ENCODE measurements at places on chromosomes 2 and 18. TPM values are rescaled to one million over a fixed set of nuclear protein-coding genes. Genes with fewer than 3 reads are reported as not detected.

GRCh38 chr2:47223980-47224379 lies 68.9 kb upstream of the STPG4 start:
- no peaks in the 10 kb centered on the region for H3K4me1 ChIP-seq
- no peak for DNase-seq
- H3K27me3 ChIP-seq = no peaks in the 10 kb centered on the region
- no peaks in the 10 kb centered on the region for H3K36me3 ChIP-seq
- H3K4me3 ChIP-seq = no peak overlapping the region
- no peak overlapping the region for H3K27ac ChIP-seq

DNA sequence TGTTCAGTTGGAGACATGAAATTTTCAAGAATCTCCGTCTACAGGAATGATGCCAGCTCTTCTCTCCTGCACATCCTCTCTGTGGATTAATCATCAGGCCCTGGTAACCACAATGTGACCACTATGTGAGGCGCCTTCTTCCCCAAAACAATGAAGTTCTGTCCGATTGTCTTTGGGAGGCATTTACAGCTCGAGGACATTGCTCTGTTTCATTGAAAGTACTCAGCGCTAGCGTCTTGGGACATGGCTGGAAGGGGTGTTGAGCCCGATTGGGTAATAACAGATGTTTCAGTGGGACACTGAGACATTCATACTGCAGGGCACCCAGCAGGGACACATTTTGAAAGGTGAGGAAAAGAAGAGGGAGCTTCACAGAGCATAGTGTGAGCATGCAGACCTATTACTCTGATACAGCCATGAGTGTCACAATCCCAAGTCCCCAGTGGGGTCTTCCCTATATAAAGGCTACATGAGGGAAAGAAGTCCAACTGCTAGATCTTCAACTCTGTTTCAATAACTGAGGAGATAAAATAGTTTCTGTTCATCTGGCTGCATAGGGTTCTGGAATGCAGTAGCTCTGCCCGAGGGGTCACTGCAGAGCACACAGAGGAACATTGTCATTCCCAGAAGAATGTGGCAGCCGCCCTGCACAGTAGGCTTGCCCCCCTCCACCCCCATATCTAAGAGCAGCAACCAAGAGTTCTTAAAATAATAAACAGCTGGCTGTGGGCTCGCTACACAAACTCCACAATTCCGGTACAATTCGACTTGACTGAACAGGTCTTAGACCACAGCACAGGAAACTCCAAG lies 237.3 kb downstream of the OSR1 start:
- peaks cover 12% of the 10 kb centered on the region for H3K4me1 ChIP-seq
- no peak overlapping the region for H3K27ac ChIP-seq
- no peaks in the 10 kb centered on the region for H3K27me3 ChIP-seq
- H3K4me3 ChIP-seq = no peak overlapping the region
- DNase-seq = peak; percentile 64
- H3K36me3 ChIP-seq = no peaks in the 10 kb centered on the region

- H3K27me3 ChIP-seq = no peaks in the 10 kb centered on the region
- H3K27ac ChIP-seq = no peak overlapping the region
- no peaks in the 10 kb centered on the region for H3K4me1 ChIP-seq
- no peak for DNase-seq
- H3K36me3 ChIP-seq = no peaks in the 10 kb centered on the region
These were observed 25.8 kb upstream of the DTNB start for GRCh38 chr2:25699216-25699615.

GRCh38 chr18:66510357-66511045 lies 93.4 kb downstream of the CDH19 start:
- H3K4me1 ChIP-seq = no peaks in the 10 kb centered on the region
- no peak for DNase-seq
- no peaks in the 10 kb centered on the region for H3K36me3 ChIP-seq
- H3K4me3 ChIP-seq = no peak overlapping the region
- H3K27me3 ChIP-seq = no peaks in the 10 kb centered on the region

GRCh38 chr2:102016399-102016955 lies 24.7 kb downstream of the IL1R2 start:
- no peak overlapping the region for H3K4me3 ChIP-seq
- H3K36me3 ChIP-seq = no peaks in the 10 kb centered on the region

GRCh38 chr2:186183406-186183805 lies 302.7 kb upstream of the ZC3H15 start:
- H3K4me1 ChIP-seq = no peaks in the 10 kb centered on the region
- H3K4me3 ChIP-seq = no peak overlapping the region
- DNase-seq = no peak
- H3K27ac ChIP-seq = no peak overlapping the region
- H3K27me3 ChIP-seq = no peaks in the 10 kb centered on the region

DNA sequence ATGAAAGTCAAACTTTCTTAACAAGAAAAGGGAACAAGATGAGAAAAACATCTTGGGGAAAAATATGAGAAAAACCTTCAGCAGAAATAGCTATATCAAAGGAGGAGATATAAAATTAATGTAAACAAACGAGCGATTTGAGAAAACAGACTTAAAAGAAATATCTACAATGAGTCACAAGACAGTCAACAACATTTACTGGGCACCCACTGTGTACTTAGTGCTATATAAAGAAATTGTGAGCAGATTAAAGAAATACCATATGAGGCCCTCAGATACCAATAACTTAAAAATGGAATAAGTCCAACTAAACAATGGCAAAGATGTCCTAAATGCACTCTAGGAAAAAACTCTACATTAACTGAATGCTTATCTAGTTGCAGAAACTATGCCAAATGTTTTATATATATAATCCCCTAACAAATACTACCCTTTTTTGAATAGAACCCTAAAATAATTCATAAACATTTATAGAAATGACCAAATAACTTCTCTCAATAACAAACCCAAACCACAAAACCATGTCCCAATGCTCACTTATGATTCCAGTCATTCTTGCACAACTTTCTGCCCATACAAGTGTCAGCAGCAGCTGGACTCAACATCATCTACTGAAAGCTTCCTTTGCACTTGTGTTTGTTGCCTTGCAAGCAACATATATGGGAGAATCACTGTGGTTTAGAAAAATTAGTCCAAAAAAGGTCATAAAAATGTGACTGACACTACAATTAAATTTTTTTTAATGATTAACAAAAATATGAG lies 83.5 kb downstream of the COBLL1 start:
- H3K4me1 ChIP-seq = no peaks in the 10 kb centered on the region
- no peaks in the 10 kb centered on the region for H3K27me3 ChIP-seq
- DNase-seq = no peak
- H3K27ac ChIP-seq = peak overlapping the region; percentile 23

GRCh38 chr2:102724553-102724952 lies 37.3 kb upstream of the TMEM182 start:
- H3K27me3 ChIP-seq = no peaks in the 10 kb centered on the region
- H3K4me3 ChIP-seq = no peak overlapping the region
- H3K4me1 ChIP-seq = no peaks in the 10 kb centered on the region

DNA sequence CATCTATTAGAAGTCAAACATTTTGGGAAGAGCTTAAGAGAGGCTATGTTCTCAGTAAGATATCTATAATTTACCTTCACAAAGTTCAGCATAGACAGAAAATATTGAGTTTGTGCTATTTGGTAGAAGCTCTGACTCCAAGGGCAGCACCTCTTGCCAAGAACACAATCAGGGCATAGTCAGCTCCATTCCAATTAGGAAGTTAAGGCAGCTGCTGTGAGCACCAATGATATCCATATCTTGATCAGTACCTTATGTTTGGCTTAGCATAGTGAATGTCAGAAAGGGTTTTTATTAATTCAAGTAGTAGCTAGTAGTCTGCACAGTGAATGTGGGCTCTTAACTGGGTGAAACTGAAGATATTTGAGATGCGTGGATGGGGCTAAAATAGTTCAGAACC lies 86.4 kb upstream of the SPRED2 start:
- H3K4me1 ChIP-seq = no peaks in the 10 kb centered on the region
- no peak for DNase-seq
- H3K4me3 ChIP-seq = no peak overlapping the region
- H3K27me3 ChIP-seq = no peaks in the 10 kb centered on the region
- H3K36me3 ChIP-seq = no peaks in the 10 kb centered on the region

DNA sequence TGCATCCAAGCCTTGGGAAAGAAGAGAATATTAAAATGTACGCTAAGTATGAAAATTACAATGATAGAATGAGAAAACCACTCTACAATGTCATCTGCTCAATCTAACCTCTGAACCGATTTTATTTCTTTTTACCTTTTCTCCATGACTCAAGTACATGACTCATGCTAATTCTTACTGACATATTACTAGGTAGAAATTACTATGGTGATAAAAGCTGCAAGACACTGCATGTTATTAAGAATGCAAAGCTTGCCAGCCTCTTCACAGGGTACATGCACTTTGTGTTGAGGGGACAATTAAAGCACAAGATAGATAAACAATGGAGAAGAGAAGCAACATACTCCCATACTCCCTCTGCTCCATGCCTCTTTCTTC lies 20.7 kb downstream of the SFT2D3 start:
- H3K4me3 ChIP-seq = no peak overlapping the region
- no peaks in the 10 kb centered on the region for H3K4me1 ChIP-seq
- no peaks in the 10 kb centered on the region for H3K27me3 ChIP-seq

GRCh38 chr18:26531605-26532298 lies 16.6 kb downstream of the KCTD1 start:
- no peak overlapping the region for H3K4me3 ChIP-seq
- DNase-seq = no peak
- no peaks in the 10 kb centered on the region for H3K36me3 ChIP-seq
- H3K27ac ChIP-seq = no peak overlapping the region
- no peaks in the 10 kb centered on the region for H3K27me3 ChIP-seq

DNA sequence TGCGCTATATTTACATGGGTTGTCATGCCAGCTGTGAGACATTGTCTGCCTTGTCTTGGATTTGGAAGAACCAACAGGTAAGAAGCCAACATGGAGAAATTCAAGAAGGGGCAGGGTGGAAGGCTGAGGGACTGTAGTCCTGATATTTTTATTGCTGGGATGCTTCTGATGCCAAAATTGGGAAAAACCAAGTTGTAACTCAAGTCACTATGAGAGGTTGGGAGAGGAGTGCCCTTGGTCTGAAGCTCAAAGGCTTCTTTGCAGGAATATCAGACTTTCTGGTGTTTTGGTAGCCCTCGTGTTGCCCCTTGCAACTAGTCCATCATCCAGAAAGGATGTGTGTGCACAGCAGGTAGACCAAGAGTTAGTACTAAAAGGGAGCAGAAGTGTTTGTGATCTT lies 294.3 kb upstream of the EPAS1 start:
- no peaks in the 10 kb centered on the region for H3K27me3 ChIP-seq
- H3K36me3 ChIP-seq = no peaks in the 10 kb centered on the region
- peaks cover 28% of the 10 kb centered on the region for H3K4me1 ChIP-seq

GRCh38 chr2:12202313-12203075 lies 456.1 kb downstream of the LPIN1 start:
- H3K27ac ChIP-seq = no peak overlapping the region
- H3K4me1 ChIP-seq = peaks cover 12% of the 10 kb centered on the region
- DNase-seq = no peak
- no peaks in the 10 kb centered on the region for H3K27me3 ChIP-seq

DNA sequence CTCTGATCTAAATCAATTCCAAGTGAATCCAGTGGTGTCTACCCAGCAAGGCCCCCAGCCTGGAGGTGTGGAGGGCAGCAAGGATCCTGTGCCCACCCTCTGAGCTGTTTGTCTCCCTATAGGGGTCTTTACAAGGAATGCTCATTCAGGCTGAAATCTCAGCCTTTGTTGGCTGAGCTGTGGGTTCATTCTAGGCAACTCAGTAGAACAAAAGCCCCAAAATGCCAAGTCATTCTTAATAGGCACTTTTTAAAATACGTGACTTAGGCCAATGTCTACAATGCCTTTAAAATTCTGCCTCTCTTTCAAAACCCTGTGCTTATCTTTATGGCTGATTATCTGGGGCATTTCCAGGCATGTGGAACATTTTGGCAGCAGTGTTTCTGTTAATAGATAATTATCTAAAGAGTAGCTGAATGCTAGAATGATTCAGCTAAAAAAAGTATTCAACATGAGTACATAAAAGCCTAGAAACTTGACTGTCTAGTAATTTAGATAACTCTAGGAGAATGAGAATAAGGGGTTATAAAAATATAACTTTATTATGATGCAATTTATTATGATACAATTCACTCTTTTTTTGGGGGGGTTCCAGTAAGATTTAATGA lies 7.4 kb downstream of the UGT1A6 start:
- H3K27ac ChIP-seq = no peak overlapping the region
- H3K4me3 ChIP-seq = no peak overlapping the region
- DNase-seq = no peak
- no peaks in the 10 kb centered on the region for H3K36me3 ChIP-seq
- no peaks in the 10 kb centered on the region for H3K27me3 ChIP-seq

DNA sequence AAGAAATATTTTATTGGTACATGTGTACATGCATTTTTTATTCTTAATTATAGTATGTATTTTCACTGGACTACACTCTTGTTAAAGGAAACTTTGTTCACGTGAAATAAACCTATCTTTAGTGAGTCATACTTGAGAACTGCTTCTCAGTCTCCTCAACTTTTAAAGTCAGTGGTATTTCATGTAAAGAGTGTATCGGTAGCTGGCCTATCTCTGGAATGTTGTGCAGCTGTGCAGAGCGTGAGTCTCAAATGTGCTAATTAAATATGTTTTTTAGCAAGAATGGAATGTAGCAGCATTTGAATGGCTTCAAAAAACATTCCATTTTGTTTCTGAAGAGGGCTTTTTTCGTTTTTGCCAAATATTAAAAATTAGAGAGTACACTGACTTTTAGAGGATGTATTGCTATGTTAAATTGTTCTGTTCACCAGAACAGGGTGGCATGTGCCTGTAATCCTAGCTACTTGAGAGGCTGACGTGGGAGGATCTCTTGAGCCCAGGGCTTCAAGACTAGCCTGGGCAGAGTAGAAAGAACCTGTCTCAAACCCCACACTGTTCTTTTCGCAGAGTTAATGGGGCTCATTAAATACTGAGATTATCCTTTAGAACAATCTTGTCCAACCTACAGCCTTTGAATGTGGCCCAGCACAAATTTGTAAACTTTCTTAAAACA lies 14.3 kb downstream of the SPTBN1 start:
- DNase-seq = no peak
- peaks cover 81% of the 10 kb centered on the region for H3K4me1 ChIP-seq
- peak overlapping the region; percentile 30 for H3K4me3 ChIP-seq
- H3K27me3 ChIP-seq = no peaks in the 10 kb centered on the region
- no peaks in the 10 kb centered on the region for H3K36me3 ChIP-seq

GRCh38 chr2:85446296-85447221 lies 28.0 kb downstream of the SH2D6 start:
- H3K4me1 ChIP-seq = peaks cover 18% of the 10 kb centered on the region
- no peaks in the 10 kb centered on the region for H3K36me3 ChIP-seq
- H3K27me3 ChIP-seq = no peaks in the 10 kb centered on the region
- H3K4me3 ChIP-seq = no peak overlapping the region

GRCh38 chr2:210224591-210224940 lies 681 bp downstream of the ACADL start:
- H3K27ac ChIP-seq = peak overlapping the region; percentile 54
- H3K4me1 ChIP-seq = peaks cover 13% of the 10 kb centered on the region
- no peak for DNase-seq
- no peaks in the 10 kb centered on the region for H3K27me3 ChIP-seq
- no peaks in the 10 kb centered on the region for H3K36me3 ChIP-seq
- H3K4me3 ChIP-seq = peak overlapping the region; percentile 42

NLRC4 gene
- 1.3 TPM for total RNA-seq

TTC39C gene
- total RNA-seq = 4.2 TPM

ACKR3 gene
- total RNA-seq = 49.7 TPM

ARL4C gene
- 3.4 TPM for total RNA-seq

RAB11FIP5 gene
- total RNA-seq = 28.6 TPM

GAD1 gene
- not detected for total RNA-seq

ATG16L1 gene
- 16.7 TPM for total RNA-seq

MAL gene
- total RNA-seq = 8.7 TPM
